ENCODE measurements at places on chromosomes 7 and 10.

- no peak for DNase-seq
These were observed 277.8 kb downstream of the FRMD4A start for GRCh38 chr10:14052931-14053330.

DNA sequence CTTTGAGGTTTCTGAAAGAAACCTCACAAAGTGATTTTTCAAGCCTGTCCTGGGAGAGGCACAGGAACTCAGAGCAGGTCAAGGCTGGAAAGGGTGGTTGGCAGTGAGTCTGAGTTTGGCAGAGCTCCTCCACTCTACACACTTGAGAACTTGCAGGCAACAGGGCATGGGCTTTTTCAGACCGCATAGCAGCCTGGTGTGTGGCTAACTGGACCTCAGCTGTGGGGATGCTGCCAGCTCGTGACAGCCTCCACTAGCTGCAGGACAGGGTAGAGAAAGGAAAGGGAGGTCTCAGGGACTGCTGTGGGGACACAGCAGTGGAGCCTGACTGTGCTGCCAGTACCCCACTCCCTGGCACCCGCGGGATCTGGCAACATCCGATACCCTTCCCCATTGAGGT is 2.6 kb downstream of the CDHR1 start:
- DNase-seq = no peak

DNA sequence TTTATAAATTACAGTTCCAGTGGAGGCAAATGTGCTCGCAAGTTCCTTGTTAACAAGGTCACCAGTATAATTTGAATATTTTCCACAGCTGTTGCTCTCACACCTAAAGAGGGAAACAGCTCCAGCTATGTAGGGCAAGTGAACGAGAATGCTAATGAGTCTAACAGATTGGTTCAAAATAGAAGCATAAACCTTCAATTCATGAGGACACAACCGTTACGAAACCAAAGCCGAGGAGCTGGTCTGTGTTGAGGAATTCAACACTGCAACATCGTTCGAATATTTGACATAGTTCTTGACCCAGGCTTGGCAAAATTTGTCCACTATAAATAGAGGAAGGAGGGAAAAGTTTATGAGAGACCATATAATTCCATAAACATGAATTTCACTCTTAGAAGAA is 161.3 kb downstream of the KLF6 start:
- no peak for DNase-seq

DNA sequence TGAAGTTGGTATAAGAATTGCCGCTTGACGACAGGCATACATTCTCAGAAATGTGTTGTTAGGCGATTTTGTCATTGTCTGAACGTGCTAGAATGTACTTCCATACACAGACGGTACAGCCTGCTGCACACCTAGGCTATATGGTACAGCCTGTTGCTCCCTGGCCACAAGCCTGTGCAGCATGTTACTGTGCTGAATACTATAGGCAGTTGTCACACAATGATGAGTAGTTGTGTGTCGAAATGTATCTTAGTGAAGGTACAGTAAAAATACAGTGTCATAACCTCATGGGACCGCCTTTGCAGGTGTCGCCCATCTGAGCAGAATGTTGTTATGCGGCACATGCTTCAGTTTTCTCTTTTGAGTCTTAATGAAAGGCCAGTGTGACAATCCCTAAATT is 66.5 kb downstream of the SHH start:
- no peak for DNase-seq

DNA sequence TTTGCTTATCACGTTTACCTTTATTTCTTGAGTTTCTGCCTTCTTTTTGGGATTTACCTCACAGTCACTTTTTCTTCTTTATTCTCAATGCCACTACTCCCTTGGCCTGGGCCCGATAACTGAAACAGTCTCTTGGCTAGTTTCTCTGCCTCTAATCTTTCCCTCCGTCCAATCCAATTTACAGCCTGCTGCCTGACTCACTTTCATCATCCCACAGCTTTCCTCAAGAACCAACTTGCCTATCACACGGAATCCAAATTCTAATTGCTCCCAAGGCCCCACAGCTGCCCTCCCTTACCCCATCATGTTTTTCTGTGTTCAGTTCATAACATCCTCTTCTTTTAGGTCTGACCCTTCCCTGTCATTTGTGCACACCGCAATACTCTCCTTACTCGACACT is 121.4 kb downstream of the HIPK2 start:
- DNase-seq = no peak

- DNase-seq = no peak
These were observed 37.7 kb upstream of the ITGB1 start for GRCh38 chr10:32995751-32996150.

DNA sequence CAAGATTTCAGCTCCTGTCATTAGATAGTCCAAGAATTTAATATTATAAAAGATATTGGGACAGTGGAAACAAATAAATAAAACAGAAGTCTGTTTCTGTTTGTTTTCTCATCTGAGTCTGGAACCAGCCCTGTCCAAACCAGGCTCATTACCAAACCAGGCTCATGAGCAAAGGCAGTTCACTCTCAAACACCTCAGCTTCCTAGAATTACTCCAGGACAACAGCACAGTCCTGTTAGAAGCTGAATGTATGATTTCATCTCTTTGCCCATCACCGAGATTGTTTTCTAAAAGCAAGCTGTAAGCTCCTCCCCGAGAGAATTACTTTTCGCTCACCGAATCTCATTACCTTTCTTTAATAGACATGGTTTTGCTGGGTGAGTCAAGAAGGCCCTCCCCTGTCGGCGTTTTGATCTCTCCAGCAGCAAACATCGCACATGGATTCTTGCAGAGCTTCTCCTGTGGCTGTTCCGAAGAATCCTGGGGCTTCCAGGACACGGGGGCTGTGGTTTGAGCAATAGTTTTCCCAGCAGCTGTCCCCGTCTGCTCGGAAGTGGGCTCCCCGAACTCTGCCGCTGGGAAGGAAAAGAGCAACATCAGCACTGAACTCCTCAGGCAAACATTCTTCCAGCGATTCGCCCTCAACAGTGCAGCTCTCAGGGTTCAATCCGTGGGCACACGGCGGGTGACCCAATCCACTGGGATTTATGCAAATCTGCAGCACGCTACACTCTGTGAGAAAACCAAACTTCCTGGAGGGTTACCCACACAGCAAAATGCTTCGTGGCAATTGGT is 112.5 kb downstream of the SVIL start:
- DNase-seq = no peak
